ENCODE measurements at places on chromosomes 7 and 10. TPM values are rescaled to one million over a fixed set of nuclear protein-coding genes. Genes with fewer than 3 reads are reported as not detected.

- no peak for DNase-seq
These were observed 7.8 kb downstream of the FBXW4 start for GRCh38 chr10:101687071-101687658.

MRLN gene
- not detected for total RNA-seq

GRCh38 chr10:101028446-101029337, 2.2 kb downstream of the PDZD7 start:
- no peak for DNase-seq

DNA sequence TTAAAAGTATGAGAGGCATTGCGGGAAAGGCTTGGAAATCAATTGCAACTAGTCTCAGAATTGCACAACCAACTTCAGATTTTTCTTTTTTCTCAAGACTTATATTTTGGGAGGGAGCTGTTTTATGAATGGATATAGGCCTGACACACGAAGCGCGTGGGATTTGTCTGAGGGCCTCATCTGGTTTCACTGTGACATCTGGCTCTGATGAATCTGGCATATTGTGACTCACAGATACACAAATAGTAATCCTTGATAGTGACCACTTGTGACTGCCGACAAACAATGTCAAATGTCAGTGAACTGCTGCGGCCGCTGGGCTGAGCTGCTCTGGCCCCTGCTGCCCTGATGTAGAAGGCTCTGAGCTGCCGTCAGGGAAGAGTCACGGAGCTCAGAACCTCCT, 655.1 kb downstream of the INHBA start:
- no peak for DNase-seq

GRCh38 chr10:118955531-118955930, 74.0 kb upstream of the NANOS1 start:
- DNase-seq: no peak

NT5C2 gene
- 85.9 TPM for total RNA-seq

GRCh38 chr10:34476608-34477007, 338.5 kb downstream of the PARD3 start:
- no peak for DNase-seq

CUX1 gene
- 159 TPM for total RNA-seq

HOXA5 gene
- 8.0 TPM for total RNA-seq

DNA sequence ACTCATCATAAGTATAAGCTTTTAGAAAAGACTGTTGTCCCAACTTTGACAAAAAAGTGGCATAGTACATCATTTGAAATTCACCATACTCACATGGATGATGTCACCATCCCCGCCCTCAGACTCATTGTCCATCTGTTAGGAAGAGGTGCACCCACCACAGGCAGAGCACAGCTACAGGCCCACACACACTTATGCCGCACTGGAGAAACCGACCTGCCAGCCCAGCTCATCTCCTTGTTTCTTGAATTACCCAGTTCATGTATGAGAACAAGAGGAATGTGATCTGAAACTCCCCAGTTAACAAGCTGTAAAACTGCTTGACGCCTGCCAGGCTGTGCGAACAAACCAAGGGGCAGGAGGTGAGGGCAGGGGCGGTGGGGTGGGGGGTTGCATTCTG, 312.0 kb downstream of the DPP6 start:
- no peak for DNase-seq

DNA sequence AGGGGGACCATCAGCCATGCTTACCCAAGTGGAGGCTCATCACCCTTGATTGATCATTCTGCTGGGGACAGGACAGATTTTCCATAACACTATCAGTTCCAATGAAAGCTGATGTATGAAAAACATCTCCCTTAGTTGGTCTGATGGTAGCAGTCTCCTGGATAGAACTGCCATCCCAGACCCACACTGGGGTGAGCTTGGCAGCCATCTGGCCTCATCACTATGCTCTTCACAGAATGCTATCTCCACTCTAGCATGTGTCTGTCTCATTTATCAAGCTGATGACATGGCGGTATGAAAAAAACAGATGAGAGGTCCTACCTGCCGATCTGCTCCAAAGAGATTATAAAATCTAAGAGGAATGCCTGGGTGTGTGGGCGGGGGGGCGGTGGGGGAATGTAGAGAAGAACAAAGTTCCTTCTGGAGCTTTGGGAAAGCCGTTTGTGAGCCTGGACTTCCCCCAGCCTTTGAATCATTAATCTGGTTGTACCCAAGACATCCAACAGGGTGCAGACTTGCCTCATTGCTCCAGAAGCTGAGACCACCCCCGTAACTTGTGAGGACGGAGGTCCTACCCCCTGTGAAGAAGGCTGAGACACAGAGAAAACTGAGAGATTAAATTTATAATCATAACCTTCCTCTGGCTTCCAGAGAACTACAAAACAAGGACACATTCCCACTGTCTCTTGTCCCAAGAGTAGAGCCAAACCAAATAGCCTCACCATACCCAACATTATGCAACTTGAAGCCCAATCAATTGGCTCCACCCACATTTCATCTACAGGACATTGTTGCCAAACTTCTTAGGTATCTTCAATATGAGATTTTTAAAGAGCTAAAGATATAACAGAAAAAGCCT, 340.8 kb downstream of the KCNMA1 start:
- no peak for DNase-seq

DNA sequence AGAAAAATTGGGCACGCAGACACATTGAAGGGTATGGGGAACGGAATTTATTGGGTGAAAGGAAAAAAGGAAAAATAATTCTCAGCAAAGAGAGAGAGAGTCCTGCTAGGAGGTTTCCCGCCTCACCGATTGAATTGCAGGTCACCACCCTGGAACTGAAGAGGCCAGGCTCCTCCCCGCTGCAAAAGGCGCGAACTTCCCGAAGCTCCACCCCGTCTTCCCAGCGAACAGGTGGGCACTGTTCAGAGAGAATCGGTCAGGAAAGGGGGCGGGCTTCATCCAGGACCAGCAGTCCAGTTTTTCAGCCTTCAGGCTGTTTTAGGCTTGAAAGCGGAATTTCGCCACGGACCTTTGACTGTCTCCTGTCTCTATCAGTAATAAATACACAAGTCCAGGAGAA, 27.3 kb upstream of the CADPS2 start:
- no peak for DNase-seq

DNA sequence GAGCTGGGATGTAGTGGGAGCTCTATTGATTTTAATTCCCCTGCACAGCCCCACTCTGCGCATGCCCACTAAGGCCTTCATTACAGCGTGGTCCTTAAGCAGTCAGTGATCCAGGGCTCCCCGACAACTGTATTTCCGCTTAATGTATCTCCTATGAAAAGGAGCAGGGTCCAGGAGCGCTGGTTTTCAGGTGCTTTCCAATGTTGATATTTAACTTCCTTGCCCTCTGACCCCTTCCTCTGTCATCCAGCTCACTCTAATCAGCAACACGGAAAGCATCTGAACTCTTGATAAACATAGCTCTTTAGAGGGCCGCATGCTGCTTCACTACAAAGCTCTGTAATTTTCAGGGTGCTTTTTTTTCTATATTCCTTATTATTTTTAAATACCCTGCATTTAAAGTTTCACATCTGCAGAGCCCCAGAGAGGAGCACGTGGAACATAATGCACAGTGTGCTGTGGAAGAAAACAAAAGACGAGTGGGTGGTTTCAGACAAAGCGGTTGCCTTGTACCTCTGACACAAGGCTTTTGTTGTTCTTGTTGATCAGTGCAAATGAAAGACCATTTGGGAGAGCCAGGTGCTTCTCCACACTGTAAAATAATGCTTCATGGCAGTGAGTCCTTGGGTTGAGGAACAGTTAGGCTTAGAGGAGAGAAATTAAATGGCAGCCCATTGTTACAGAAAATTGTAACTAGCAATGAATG, 465.9 kb upstream of the CELF2 start:
- no peak for DNase-seq

DNA sequence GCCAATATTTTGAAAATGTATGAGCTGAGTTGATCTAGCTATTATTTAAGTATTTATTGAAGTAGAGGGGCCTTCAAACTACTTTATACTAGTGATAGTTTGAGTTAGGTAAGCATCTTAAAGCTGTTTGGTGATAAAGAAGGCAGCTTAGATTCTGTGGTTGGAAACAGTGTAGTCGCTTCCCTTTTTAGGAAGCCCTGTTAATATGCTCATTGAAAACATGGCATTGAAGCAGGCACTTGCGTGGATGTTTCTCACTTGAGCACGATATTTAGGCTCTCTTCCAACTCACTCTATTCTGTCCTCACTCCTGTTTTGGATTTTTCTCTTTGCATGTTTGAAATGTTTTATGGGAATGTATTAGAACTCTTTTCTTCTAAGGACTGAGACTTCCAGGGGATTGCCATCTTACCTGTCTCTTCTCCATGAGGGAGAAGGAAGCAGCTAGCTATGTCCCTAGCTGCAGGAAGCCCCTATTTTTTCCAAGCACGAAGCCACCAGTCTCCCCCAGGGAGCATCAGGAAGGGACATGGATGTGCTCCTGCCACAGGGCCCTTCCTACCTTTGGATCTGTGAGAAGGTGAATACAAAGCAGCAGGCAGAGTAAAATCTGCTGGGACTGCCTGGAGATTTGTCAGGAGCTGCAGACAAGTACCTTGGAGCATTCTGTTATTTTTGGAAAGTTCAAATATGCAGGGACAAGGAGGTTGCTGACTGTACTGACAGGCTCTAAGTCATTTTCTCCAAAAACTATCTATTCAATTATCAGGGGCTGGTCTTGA, 22.0 kb upstream of the BMPR1A start:
- no peak for DNase-seq

PTN gene
- 3.2 TPM for total RNA-seq

DNA sequence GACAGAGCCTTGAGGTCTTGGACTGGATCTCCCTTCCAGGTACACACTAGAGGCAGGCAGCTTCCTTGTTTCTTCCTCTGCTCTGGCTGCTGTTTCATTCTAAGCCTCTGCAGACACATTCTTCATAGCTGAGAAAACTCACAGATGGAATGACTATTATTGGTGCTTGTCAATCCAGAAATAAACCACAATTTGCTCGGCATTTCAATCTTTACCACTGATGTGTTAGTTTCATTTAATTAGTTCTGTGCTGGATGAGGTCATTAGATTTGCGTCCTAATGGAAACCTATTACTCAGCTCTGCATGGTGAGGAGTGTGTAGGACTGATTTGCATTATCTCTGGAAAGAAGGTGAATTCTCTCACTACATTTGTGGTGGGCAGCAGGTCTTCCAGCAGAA, 392.5 kb downstream of the NRG3 start:
- no peak for DNase-seq

GRCh38 chr7:55405856-55406541, 40.9 kb downstream of the LANCL2 start:
- DNase-seq: no peak

GRCh38 chr10:16964576-16965343, 147.5 kb upstream of the RSU1 start:
- DNase-seq: no peak

DNA sequence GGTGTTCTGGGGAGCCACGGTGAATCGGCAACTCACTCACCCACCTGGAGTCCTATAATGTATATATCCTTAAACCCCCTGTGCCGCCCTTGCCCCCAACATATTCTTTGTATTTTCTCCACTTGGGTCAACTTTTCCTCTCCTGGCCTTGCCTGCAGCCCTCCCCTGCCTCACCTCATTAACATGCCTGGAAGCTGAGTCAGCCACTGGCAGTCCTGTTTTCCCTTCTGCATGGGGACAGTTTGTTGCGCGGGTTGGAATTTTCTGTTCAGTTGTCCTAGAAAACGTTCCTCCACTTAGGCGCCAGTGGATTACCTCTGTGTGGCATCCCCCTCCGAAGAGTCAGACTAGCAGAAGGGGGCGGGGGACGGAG, 97.4 kb downstream of the C10orf105 start:
- no peak for DNase-seq

- DNase-seq: no peak
These were observed 14.9 kb downstream of the DUSP5 start for GRCh38 chr10:110512461-110513187.

GRCh38 chr10:76647301-76647700, 990.3 kb downstream of the KCNMA1 start:
- no peak for DNase-seq

GRCh38 chr7:126685596-126685995, 567.1 kb downstream of the GRM8 start:
- DNase-seq: no peak

DNA sequence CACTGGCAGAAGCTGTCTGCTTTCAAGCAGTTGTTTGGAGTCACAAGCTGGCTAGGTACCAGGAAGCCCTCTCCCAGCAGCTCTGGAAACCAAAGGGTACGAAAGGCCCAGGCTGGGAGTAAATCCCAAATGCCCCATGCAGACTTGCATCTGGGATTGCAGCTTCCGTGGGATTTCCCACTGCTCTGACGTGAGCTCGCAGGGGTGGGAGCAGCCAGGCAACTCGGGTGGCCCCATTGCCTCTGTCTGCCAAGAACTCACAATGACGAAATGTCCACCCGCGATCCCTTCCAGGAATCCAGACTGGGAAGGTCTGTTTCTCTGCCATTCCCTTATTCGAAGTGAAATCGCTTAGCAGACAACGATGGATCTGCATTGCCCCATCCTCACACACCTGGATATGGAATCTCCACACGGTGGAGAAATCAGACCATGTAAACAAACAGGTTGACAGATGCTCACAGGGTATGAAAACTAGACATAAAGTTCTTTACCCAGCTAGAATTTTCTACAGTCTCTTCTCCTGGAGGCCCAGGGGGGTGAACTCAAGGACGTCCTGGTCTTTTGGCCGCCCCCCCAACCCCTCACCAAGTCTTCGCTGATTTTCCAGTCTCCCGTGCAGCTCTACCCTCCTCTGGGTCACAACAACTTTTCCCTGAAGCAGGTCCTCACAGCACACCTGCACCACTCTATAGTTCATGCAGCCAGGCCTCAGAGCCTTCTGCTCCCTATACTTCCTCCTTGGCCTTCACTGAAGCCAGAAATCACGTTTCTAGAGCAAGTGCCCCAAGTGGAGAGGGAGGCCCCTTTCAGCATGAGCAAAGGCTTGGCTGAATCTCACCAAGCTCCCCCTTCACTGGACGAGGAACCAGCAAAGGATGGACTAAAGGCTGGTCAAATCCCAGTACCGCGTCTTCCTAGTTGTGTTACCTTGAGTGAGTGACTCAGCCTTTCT, 20.0 kb downstream of the SH3PXD2A start:
- peak; percentile 84 for DNase-seq

ERVW-1 gene
- not detected for total RNA-seq

ELFN1 gene
- total RNA-seq: 4.8 TPM

- DNase-seq: no peak
These were observed 80.7 kb upstream of the CXCL12 start for GRCh38 chr10:44465401-44466115.

OPN4 gene
- 0.36 TPM for total RNA-seq

DNA sequence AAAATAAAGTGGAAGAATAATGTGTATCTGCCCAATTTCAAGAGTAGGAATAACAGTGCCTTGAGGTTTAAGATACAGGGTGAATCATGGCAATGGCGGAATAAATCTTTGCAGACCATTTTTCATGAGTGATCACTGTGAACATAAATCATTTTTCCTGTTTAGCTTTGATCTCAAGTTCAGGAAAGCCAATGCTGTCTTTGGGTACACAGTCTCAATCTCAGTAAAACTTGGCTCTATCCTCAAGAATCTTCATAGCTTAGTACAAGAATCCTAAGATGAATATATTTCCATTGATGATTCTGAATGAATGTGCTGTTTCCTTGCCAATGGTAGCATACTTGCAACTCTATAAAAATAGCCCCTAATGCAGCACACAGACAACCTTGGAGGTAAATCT, 6.8 kb downstream of the NAMPT start:
- no peak for DNase-seq
